ENCODE measurements at places on chromosomes 4 and X. TPM values are rescaled to one million over a fixed set of nuclear protein-coding genes. Genes with fewer than 3 reads are reported as not detected.

DNA sequence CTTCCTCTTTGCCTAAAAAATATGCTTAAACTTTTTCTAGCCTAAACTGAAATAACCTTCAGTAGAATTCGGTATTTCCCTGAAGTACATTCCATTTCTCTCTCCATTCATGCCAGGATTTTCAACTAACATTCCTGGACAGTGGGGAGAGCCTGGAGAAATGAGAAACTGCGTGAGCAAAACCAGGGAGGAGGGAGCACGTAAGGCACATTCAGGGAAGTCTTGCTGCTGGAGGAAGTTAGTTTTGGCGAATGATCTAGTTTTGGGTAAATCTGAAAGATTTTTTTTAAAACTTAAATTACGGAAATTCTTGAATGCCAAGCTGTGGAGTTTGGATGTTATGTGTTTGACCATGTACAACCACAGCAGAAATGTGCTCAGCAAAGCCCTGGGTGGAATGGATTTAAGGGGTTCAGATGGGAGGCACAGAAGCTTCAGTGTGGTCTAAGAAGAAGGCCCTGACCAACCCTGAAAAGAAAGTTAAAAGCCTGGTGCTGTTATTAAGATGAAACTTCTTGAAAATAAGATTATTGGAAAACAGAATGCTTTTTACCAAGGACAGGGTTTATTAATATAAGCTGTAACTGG is 347.8 kb downstream of the ANK2 start:
- no peak for DNase-seq

- DNase-seq = no peak
These were observed 344.0 kb upstream of the NWD2 start for GRCh38 chr4:36900446-36900987.

DNA sequence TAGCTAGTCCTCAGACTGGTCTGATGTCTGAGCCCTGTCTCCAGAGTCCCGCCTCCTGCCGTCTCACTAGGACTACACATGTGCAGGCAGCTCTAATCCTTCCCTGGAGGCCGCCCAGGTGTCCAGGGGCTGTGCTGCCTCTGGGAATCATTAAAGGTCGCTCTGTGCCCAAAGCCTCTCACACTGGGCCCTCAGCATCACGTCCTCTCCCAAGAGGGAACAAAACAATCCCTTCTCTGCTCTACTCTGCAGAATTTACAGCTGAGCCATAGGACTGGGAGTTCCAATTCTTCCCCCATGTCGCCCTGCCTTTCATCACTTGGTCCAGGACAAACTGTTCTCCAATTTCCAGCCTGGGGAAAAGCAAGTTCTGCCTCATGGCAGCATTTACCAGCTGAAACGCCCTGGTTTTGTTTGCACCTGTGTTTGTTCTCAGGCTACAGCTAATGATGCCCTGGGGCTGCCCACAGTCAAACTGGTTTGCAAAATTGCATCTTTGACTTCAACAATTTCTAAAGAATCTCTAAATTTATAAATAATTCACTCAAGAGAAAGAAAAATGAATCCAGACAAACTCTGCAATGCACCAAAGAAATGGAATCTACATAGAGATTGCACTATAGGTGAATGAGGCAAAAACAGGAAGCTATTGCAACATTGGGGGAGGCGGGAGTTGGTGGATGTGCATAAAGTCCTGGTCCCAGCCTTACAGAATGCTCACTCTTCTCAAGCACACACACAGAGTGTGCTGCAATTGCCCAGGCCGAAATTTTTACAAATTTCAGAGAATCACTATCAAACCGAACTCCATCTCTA is 7.2 kb upstream of the MRFAP1 start:
- no peak for DNase-seq

- DNase-seq = no peak
These were observed 57.2 kb downstream of the FRMPD3 start for GRCh38 chrX:107506596-107507031.

The MSANTD1 gene
- total RNA-seq = 1.0 TPM
